Thoracic aorta (tissue), 2 donors: ENCODE measurements at places on chromosomes 5 and 9.

GRCh38 chr9:6938873-6939272 lies 181.1 kb downstream of the KDM4C start:
- H3K27me3 ChIP-seq: no peaks in the 10 kb centered on the region
- no peak for DNase-seq
- H3K36me3 ChIP-seq: no peaks in the 10 kb centered on the region
- peaks cover 11% of the 10 kb centered on the region for H3K4me1 ChIP-seq
- no peak overlapping the region for H3K4me3 ChIP-seq
- H3K27ac ChIP-seq: no peak overlapping the region

- DNase-seq: no peak
- no peaks in the 10 kb centered on the region for H3K36me3 ChIP-seq
- no peak overlapping the region for H3K27ac ChIP-seq
- H3K4me1 ChIP-seq: no peaks in the 10 kb centered on the region
- H3K27me3 ChIP-seq: no peaks in the 10 kb centered on the region
These were observed 150.8 kb upstream of the ADCY2 start for GRCh38 chr5:7245121-7245651.

- H3K4me3 ChIP-seq: peak overlapping the region; percentile 88
- H3K27me3 ChIP-seq: no peaks in the 10 kb centered on the region
- DNase-seq: no peak
- H3K36me3 ChIP-seq: peaks cover 7% of the 10 kb centered on the region
These were observed 1.3 kb downstream of the NOTCH1 start for GRCh38 chr9:136544548-136544963.

GRCh38 chr9:68933434-68934328 lies 80.2 kb downstream of the PRKACG start:
- no peak overlapping the region for H3K27ac ChIP-seq
- H3K4me3 ChIP-seq: no peak overlapping the region
- no peaks in the 10 kb centered on the region for H3K36me3 ChIP-seq

DNA sequence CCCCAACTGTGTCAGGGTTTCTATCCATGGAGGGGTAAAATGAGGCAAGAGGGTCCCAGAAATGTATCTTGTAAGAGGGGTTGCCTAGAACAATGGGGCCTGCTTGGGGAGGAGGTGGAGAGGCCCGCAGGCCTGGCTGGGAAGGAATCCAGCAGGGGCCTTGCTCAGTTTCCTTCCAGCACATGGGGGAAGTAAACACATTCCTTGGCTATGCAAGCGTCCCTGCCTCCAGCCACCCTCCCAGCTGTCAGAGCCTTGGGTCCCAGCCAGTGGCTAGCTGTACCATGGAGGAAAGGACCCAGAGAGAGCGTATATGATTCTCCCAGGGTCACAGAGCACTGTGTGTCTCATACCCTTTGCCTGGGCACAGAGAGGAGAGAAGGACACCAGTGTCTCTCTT lies 71.1 kb upstream of the IL17B start:
- peaks cover 46% of the 10 kb centered on the region for H3K4me1 ChIP-seq
- no peaks in the 10 kb centered on the region for H3K27me3 ChIP-seq
- peak overlapping the region; percentile 93 for H3K27ac ChIP-seq

DNA sequence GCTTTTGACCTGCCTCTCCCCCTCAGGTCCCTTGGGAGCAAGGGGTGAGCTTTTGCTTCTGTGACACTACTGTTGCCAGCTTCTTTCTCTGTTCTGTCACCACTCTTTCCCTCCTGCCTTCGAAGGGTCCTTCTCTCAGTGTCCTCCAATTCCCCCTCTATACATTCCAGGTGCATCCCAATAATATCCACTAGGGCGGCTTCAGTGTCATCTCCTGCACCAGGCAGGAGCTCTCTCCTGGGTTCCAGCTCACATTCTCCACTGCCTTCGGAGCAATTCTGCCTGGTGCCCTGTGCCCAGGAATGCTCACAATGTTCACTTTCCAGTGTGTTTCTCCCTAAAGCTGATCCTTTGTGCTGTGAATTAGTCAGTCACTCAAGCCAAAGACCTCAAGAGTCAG lies 83.9 kb upstream of the CXCL14 start:
- no peaks in the 10 kb centered on the region for H3K4me1 ChIP-seq
- H3K4me3 ChIP-seq: no peak overlapping the region
- H3K27ac ChIP-seq: no peak overlapping the region
- H3K27me3 ChIP-seq: no peaks in the 10 kb centered on the region

- no peak overlapping the region for H3K27ac ChIP-seq
- no peak for DNase-seq
- peaks cover 5% of the 10 kb centered on the region for H3K4me1 ChIP-seq
- no peaks in the 10 kb centered on the region for H3K36me3 ChIP-seq
- no peak overlapping the region for H3K4me3 ChIP-seq
- no peaks in the 10 kb centered on the region for H3K27me3 ChIP-seq
These were observed 9.7 kb downstream of the PTGER4 start for GRCh38 chr5:40689438-40689837.

- H3K36me3 ChIP-seq: peaks cover 9% of the 10 kb centered on the region
- no peaks in the 10 kb centered on the region for H3K27me3 ChIP-seq
- H3K4me3 ChIP-seq: no peak overlapping the region
- peaks cover under 1% of the 10 kb centered on the region for H3K4me1 ChIP-seq
- H3K27ac ChIP-seq: no peak overlapping the region
These were observed 15.1 kb downstream of the AUH start for GRCh38 chr9:91346644-91347043.

- no peaks in the 10 kb centered on the region for H3K36me3 ChIP-seq
- DNase-seq: no peak
- H3K4me3 ChIP-seq: no peak overlapping the region
- no peaks in the 10 kb centered on the region for H3K27me3 ChIP-seq
- H3K27ac ChIP-seq: no peak overlapping the region
- no peaks in the 10 kb centered on the region for H3K4me1 ChIP-seq
These were observed 263.5 kb downstream of the TMEM38B start for GRCh38 chr9:105957830-105958229.

DNA sequence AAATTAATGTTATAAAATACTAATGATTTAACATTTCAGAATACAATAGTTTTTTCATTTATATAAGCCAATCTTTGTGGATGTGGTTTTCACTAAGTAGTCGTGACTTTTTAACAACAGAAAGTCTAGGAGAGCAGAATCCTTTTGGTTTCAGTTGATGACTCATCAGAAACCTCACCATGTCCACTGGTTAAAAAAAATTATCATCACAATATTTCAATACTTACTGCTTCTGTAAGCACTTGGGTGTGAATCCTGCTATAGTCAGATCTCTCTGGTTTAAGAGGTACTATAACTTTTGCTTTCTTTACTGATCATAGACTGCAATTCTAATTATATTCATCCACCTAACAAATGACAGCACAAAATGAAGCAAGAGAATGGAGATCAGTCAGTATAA lies 77.2 kb downstream of the MRPS30 start:
- no peak for DNase-seq
- H3K4me1 ChIP-seq: no peaks in the 10 kb centered on the region
- no peak overlapping the region for H3K27ac ChIP-seq
- no peaks in the 10 kb centered on the region for H3K27me3 ChIP-seq
